ENCODE measurements at places on chromosomes 7 and 10.

- DNase-seq = no peak
Measured at GRCh38 chr7:81886211-81886764, 116.4 kb upstream of the HGF start.

- no peak for DNase-seq
Measured at GRCh38 chr10:75651417-75651816, 220.0 kb downstream of the LRMDA start.

- DNase-seq = no peak
Measured at GRCh38 chr10:47449979-47450378, 33.9 kb downstream of the ANXA8 start.

DNA sequence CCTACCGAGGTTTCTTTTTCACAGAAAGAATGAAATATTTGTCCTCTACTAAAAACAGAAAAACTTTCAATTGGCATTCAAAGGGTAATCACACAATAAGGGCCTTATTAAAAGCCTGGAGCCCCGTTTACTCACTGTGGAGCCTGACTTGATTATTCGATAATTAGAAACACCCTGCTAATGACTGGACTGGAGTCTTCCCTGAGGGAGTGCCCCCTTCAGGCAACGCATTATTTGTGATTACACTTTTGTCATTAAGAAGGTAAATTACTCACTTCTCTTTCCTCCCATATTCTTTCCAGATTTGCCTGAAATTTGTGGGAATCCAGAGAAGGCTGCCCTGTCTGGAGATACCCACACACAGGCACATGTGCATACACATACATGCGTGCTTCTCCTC is 444.2 kb upstream of the NPVF start:
- no peak for DNase-seq

Data from HS-5 (cell line).